ENCODE measurements at places on chromosomes 16 and 17.

DNA sequence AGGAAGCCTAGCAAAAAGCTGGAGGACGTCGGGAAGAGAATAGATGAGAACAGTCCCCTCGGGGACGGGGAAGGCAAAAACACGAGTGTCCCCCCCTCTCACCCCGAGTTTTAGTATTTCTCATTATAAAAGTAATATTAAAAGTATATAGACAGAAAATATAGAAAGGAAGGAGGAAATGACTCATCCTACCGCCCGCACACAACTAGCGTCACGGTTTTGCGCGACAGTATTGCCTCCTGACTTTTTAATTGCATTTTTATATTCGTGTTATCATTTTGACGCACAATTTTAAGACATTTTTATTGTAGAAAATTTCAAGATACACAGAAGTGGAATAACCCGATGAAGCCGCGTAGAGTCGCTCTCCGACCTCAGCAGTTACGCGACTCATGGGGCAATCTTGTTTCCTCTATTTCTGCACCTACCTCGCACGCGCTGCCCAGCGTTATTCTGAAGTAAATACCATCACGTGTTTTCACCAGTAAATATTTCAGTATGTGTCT, 652 bp upstream of the SLC25A19 start:
- DNase-seq: peak; percentile 96

- no peak for DNase-seq
Observed at GRCh38 chr17:61669522-61669921, 78.5 kb upstream of the NACA2 start.

DNA sequence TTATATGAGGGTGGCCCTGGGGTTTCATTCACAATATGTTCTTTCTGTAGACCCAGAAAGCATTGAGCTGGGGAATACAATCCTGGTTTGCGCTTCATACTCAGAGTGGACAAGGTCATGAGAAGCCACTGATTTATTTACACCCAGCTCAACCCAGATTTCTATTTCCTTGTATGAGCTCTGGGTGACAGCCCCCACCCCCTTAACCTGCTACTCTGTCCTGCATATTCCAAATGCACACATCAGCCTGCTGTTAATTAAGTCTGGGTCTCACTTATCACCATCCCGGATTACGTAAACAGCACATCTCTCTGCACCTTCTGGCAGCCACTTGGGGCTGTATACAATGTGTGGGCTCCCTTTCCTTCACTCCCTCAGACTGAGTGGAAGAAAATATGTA, 102.4 kb downstream of the DNAH9 start:
- no peak for DNase-seq

DNA sequence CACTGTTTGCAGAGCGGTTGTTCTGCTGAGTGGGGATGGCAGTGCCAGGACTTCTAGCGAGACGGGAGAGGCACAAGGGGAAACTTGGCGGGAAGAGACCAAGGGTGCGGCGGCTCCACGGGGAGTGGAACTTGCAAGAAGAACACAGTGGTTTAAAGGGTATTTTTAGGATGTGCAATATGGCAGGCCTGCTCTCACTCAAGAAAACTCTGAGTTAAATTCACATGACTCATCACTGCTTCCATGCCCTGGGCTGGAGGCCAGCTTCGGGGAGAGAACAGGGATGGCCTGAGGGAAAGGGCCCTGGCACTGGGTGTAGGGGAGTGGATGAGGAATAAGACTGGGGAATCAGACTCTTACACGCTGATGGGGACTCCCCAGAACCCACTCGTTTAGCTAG, 13.3 kb upstream of the CD300LD start:
- DNase-seq: no peak

DNA sequence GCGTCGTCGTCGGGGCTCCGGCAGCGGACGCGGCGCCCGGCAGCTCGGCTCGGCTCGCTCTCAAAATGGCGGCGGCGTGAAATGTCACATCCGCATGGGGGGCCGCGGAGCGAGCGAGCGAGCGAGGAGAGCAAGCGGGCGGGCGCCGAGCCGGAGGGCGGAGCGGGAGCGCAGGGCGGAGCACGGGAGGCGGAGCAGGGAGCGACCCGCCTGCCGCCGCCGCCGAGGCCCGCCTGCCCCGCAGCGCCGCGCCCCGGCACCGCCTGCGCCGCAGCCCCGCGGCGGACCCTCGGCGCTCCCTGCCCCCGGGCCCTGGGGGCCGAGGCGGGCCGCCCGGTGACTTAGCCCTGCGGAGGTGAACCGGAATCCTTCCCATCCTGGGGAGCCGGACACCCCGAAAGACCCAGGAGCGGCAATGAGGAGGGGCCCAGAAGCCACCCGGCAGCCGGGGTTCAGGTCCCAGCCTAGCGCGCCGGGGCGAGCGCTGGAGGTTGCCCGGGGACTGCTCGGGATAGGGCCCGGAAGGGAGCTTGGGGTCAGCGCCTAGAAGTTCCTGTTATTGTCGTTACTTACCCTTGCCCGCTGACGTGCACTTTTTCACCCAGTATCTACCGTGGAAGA, at the start of gene USP7:
Gene USP7, minus strand, starts transcription at position 86 of the 621 bp plus-strand sequence. CDS start 621 bp downstream, outside the sequence.
- DNase-seq: peak; percentile 78

DNA sequence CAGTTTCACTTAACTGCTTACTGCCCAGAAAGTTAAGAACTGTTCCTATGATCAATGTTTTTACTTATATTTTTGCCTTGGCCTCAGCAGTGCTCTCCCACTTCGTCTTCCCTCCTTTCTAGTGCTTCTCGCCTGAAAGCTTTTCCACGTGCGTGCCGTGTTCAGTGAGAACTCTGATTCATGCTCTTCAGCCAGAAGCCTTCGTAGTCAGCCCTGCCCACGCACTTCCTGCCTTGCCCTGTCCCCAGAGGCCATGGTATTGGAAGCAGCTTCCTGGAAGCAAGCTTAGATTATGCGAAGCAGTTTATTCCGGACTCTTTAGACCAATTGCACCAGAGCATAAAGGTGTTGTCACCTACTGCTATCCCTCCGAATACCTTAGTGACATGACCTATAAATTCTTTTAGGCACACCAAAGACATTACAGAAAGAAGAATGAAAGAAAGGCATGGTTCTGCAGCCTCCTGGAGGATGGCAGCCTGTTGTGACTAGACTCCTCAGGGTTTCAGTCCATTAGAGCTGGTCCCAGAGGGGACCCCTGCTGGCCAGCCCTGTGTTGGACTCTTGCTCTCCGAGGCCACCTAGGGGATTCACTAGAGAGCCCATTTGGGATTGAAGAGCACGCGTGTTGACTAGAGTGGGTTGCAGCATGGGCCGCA, 105.2 kb downstream of the RPTOR start:
- DNase-seq: peak; percentile 22

GRCh38 chr17:49567871-49568694, 7.6 kb upstream of the NXPH3 start:
- DNase-seq: peak; percentile 86

GRCh38 chr16:73143576-73144422, 95.9 kb upstream of the ZFHX3 start:
- no peak for DNase-seq

DNA sequence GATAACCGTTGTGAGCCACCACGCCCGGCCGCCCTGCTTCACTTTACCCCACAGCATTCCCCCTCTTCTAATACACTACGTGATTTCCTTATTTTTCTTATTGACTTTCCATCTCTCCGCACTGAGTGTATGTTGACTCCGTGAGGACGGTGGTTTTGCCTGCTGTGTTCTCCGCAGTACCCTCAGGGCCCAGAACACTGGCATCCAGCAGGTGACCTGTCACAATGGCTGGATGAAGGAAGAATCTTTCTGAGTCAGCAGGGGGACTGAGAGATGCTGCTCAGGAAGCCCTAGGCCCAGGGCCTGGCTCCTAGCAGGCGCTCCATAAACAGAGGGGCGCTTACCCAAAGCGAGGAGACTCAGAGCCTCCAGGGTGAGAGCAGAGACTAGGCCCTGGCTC, 79.5 kb downstream of the RTN4RL1 start:
- no peak for DNase-seq

DNA sequence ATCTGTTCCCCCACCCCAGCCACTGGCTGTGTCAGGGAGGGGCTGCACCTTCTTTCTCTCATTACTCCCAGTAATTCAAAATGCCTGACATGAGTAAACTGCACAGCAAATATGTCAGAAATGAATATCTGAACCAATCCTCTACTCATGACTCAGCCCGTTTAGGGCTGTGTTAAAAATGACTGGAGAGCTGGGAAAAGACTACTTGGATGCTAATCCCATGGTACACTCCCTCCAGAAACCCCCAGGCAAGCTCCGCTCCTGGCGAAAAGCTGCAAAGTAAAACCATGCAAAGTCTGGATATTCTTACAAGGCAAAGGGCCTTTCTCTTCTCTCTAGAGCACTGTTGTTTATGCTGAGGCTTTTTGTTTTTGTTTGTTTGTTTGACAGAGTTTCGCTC, 448.1 kb upstream of the DYNLRB2 start:
- no peak for DNase-seq

GRCh38 chr16:3861808-3862451, 18.6 kb downstream of the CREBBP start:
- no peak for DNase-seq

GRCh38 chr16:71338193-71338592, 20.3 kb upstream of the CALB2 start:
- DNase-seq: no peak

GRCh38 chr16:5615868-5616642, 518.5 kb upstream of the EEF2KMT start:
- peak; percentile 11 for DNase-seq

- DNase-seq: no peak
Observed at GRCh38 chr16:56607109-56607618, 1.2 kb upstream of the MT2A start.

DNA sequence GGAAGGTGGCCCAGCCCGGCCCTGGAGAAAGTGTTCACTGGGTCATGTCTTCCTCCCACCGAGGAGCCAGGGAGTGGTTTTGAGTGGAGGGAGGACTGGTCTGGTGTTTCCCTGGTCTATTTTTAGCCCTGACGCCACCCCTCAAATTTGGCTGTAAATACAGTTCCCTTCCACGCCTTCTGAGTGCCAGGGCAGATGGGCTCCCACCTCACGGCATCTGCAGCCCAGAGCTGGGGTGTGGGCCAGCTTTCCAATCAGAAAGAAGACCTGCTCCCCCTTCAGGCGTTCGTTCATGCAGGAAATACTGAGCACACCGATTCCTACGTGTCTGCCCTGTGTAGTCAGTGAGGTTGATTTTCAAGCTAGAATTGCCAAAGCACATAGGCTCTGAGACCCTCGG, 53.7 kb downstream of the SNX20 start:
- DNase-seq: no peak

DNA sequence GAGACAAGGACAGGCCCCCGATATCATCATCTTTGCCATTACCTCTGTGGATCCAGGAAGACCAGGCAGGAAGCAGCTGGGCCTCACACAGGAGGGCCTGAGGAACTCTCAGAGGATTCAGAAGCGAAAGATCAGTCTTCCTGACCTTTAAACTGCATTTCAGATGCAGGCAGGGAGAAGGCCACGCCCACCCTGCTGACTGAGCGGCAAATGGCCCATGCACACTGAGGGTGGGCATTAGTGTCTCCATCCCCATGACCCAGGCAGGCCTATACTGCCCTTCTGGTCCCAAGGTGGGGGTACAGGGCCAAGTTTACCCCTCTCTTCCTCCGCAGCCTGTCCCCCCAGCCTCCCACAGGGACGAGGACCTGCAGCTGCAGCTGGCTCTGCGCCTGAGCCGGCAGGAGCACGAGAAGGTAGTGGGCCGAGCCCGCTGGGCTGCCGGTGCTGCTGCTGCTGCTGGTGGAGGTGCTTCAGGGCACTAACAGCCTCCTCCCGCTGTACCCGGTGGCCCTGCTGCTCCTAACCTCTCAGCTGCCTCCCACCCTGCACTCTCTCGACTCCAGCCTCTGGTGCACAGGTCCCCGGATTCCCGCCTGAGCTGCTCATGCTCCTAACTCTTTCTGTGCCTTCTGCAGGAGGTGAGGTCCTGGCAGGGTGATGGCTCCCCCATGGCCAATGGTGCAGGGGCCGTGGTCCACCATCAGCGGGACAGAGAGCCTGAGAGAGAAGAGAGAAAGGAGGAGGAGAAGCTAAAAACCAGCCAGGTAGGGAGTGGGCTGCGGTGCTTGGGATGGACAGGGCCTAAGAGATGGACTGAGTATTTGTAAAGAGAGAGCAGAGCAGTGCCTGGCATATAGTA, 6.2 kb downstream of the EPN3 start:
- DNase-seq: no peak

GRCh38 chr17:42079541-42079940, 18.7 kb downstream of the ZNF385C start:
- DNase-seq: no peak

GRCh38 chr17:39579318-39580081, 28.2 kb downstream of the NEUROD2 start:
- no peak for DNase-seq

- no peak for DNase-seq
Observed at GRCh38 chr17:72719206-72719577, 373.3 kb downstream of the SLC39A11 start.

DNA sequence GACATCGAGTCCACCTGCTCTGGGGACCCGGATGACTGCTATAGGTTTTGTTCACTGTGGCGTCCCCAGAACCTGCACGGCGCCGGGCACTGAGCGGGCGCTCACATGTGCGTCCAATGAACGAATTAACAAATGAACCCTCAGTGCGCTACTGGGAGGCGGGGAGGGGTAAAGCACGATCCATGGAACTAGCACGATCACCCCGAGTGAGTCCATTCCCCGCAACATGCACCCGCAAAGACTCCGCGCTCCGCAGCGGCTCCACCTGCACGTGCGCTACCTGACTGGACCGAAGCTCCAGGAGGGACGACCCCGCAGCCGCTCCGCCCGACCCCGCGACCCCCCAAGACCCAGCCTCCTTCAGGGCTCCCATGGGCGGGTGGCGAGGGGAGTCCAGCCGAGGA, 491 bp downstream of the TRAP1 start:
- DNase-seq: peak; percentile 8

GRCh38 chr17:57092171-57092570, 7.1 kb downstream of the AKAP1 start:
- DNase-seq: peak; percentile 88

- DNase-seq: no peak
Observed at GRCh38 chr17:60481604-60482003, 44.4 kb downstream of the APPBP2 start.

DNA sequence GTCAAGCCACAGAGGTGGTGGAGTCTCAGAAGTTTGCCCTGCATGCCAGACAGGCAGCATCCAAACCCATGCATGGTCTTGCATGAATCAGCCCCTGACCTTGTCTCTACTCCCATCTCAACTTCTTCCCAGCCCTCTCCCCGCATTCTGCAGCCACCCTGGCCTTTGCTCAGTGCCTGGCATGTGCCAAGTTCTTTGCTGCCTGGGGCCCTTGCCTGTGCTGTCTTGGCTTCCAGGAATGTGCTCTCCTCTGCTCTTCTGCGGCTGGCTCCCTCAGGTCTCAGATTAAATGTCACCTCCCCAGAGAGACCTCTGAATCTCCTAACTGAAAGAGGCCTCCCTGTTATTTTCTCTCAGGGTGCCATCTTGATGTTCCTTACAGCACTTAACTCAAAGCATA, 17.6 kb downstream of the DRC3 start:
- no peak for DNase-seq

- DNase-seq: peak; percentile 49
Observed at GRCh38 chr17:63946440-63947363, 14.6 kb upstream of the CD79B start.

GRCh38 chr17:80497726-80498241, 21.4 kb upstream of the NPTX1 start:
- DNase-seq: no peak

- DNase-seq: peak; percentile 21
Observed at GRCh38 chr17:6599364-6599763, 41.1 kb downstream of the KIAA0753 start.

GRCh38 chr16:62201911-62202310, 165.7 kb upstream of the CDH8 start:
- DNase-seq: no peak

Measured in AML-193 (cell line).